Activated naive CD4-positive, alpha-beta T cell treated with anti-CD3 and anti-CD28 coated beads, Interleukin-2, amount 50 U/mL, for 16 hours (primary cell): ENCODE measurements at places on chromosomes 2 and 18.
A peak's percentile ranks its signal among the peaks of the same experiment; 100 is the strongest.

DNA sequence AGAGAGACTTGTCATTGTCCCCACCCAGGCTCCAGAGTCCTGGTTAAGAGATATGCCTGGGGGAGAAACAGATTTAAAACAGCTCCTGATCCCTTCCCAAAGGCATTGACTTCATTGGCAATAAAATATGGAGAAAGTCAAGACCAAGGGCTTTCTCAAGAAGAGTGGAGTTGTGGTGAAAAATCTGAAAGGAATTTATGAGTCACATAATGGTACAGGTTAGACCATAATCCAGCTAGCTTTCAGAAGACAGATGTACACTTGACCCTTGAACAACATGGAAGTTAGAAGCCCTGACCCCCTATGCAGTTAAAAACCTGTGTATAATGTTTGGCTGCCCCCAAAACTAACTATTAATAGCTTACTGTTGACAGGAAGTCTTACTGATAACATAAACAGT, 599.1 kb upstream of the SOX11 start:
- no peak for DNase-seq

- no peak for DNase-seq
These were observed 119.4 kb downstream of the GREB1L start for GRCh38 chr18:21361307-21361880.

GRCh38 chr2:71721362-71721665, 268.0 kb downstream of the DYSF start:
- DNase-seq: no peak

GRCh38 chr2:20115902-20116301, 64.5 kb upstream of the LAPTM4A start:
- no peak for DNase-seq

GRCh38 chr2:128783193-128783671, 464.6 kb upstream of the HS6ST1 start:
- no peak for DNase-seq

GRCh38 chr2:74198023-74198460, 373 bp upstream of the MTHFD2 start:
- DNase-seq: no peak

DNA sequence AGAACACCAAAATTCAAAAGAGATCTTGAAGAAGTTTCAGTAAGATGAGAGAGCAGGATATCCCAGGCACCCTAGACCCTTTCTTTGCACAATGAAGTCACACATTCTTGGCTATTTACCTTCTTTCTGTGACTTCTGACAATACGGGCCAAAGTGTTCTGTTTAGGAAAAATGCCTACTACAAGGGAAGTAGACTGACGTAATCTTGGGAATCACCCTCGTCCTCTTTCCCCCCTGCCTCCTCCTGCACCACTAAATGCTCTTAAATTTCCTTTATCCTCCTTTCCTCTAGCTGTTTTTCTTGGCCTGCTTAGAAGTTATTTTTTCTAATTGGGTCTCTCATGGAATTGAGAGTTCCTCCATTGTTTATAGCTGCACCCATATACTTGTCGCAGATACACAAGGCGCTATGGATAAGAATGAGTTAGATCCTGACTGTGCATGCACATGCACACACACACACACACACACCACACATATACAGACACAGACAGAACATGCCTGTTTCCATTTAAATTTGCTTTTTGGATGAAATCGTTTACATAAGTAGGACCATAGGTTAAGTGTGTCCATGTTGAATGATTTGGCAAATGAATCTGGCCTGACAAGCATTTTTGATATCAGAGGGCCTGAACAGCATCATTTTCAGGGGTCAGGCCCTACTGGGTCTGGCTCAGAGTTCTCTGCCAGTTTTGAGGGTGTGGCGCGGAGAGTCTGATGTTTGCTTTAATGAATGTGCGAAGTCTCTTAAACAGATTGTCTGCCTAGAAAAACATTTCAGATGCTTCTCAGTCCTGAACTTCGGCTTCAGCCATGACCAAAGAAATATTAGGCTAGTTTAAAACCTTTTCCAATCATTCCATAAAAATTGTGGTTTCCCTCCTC, 131.9 kb upstream of the NT5C1B start:
- no peak for DNase-seq

GRCh38 chr18:715626-716025, 3.2 kb upstream of the ENOSF1 start:
- no peak for DNase-seq

DNA sequence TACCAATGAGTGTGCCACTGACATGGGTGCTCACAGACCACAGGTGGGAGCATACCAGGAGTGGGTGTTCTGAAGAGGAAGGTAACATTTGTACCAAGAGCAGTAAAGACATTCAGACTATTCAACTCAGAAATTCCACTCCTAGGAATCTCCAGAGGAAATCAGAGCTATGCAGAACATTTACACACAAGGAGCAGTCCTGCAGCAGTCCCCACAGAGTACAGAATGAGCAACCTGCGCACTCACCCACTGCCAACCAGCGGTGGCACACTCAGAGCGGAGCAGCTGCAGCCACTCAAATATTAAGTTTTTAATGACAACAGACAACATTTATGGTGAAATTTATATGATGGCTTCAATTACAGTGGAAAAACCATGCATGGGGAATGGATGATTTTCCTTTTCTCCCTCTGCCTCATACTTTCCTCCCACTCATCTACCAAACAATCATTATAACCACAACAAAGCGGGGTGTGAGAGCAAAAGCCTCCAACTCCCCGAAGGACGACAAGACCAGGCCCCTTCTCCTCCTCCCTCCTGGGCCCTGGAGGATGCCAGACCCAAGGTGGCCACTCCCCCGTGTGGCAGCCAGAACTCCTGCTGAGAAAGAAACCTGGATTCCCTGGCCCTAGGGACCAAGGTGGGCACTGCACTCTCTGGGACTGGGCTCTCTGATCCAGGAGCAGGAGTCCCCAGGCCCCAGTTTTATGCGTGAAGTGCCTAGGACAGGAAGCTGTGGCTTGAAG, 5.4 kb downstream of the HS6ST1 start:
- DNase-seq: peak; percentile 15

DNA sequence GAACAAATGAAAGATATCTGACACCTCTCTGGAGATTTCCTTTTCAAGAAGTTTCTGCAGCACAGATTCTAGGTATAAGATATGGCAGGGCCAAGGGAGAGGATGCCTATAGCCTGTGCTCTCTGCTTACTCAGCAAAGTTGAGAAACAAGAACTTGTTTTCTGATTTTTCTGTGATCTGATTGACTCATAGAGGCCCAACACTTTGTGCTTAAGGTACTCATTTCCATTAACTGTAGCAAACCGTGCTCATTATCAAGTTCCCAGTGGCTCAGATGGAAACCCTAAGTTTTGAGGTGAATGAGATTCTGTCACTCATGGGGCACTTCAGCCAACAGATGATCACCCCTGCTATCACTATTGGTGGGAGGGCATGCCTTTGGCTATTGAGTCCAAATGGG, 124.3 kb downstream of the SP100 start:
- no peak for DNase-seq

DNA sequence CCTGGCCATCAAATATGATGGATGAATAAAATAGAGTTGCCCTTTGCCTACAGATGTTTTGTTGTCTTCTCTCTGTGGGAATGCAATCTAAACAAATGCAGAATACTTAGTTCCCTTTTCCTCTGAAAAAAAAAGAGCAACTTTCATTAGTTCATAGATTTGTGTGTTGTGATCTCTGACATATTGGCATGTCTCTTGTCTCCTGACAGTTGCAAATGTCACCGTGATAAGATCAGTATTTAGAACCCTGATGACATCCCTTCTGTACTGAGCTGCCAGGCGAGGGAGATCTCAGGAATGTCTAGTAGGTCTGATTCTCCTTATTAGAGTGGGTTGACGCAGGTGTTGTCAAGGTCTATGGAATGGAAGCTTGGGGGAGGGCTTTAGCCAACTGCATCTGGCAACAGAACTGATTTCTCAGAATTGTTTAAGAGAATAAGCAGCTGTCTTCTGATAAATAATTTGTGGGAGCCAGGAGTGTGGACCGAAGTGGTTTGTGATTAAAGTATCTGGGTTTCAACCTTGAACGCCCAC, 130.4 kb downstream of the GALR1 start:
- DNase-seq: no peak

DNA sequence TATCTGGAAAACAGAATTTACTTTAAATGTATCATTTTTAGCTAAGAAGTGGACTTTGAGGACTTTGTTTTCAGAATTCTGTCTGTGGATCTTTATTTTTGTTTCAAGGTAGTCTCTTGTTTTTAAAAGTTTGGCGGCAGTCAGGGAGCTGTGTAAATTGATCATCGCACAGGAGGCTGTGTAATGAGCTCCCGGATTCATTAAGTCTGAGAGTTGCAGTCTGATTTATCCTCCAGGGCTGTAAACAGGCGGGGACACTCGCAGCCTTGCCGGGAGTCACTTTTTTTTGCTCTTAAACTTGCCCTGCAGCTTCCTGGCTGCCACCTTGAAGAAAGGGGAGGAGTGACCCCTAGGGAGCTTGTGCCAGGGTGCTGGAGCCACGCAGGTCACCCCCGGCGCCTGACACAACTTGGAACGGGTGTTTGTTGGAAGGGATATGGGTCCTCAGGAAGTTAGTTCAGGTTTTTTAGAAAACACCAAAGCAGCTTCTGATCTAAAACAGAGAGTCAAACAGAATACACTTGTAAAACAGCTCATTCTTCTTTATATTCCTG, 76.2 kb downstream of the DCDC2C start:
- DNase-seq: no peak

- no peak for DNase-seq
These were observed 51.7 kb upstream of the CCDC85A start for GRCh38 chr2:56132138-56132537.

- DNase-seq: no peak
These were observed 33.1 kb upstream of the HDAC4 start for GRCh38 chr2:239433777-239434403.

- DNase-seq: no peak
These were observed 56.5 kb upstream of the ERBB4 start for GRCh38 chr2:212595036-212595654.

GRCh38 chr2:172412984-172413492, 14.3 kb upstream of the ITGA6 start:
- DNase-seq: no peak

DNA sequence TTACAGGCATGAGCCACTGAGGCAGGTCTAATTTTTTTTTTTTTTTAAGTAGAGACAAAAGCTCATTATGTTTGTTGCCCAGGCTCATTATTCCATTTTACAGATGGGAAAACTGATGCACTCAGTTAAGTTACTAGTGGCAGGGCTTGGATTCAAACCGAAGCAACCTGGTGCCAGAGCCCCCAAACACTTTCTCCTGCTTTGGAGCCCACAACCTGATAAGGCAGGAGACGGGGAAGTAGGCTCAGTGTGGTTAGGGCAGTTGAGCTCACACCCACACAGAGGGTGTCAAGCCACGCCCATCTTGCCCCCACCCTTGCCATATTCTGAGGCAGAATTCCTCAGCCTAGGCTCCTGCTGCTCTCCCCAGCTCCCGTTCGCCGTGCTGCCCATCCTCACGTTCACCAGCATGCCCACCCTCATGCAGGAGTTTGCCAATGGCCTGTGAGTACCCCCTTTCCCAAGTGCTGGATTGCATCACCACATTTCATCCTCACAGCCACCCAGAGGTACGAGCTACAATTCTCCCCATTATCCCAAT, 5.8 kb upstream of the CTDSP1 start:
- no peak for DNase-seq

GRCh38 chr2:215782295-215782694, 231.1 kb downstream of the MREG start:
- no peak for DNase-seq

- DNase-seq: no peak
These were observed 134.3 kb upstream of the DSEL start for GRCh38 chr18:67650686-67651385.

DNA sequence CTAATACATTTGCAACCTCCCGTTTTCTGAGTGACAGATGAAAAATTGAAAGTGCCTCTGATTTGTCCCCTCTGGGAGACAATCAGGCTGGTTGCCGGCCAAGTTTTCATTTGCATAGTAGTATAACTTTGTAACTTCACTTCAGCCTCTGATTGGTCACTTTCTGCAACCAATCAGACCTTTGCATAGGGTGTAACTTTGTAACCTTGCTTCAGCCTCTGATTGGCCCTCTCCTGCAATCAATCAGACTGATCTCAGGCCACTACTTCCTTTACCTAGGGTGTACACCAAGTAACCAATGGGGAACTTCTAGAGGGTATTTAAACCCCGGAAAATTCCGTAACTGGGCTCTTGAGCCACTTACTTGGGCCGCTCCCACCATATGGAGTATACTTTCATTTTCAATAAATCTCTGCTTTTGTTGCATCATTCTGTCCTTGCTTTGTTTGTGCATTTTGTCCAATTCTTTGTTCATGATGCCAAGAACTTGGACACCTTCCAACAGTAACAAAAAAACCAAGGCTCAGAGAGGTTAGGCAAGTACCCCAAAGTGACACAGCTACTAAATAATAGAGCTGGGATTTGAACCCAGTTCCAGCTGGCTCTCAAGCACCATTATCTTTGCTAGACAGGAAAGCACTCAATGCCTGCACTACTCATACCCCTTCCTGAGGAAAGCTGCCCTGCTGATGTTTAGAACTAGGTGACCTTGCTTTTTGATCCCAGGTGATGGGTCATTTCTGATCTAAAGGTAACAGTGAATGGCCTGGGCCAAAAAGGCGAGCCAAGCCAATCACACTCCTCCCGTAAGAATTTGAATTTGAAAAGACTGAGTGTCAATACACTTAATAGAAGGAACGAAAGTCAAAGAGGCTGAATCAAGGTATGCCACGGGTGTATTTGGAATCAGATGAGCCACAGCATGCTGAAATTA, 10.9 kb upstream of the MYOM1 start:
- no peak for DNase-seq

DNA sequence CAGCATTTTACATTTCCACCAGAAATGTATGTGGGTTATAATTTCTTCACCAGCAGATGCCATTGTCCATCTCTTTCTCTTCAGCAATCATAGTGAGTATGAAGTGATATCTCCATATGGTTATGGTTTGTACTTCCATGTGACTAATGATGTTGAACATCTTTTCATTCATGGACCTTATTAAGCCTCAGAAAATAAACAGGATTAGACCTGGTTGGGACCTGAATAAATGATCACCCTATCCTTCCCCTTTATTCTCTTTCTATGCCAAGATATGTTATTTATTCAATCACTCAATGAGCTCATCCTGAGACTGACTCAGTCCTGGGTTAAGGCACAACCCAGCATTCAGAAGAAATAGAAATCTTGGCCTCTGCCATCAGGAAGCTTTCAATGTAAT, 86.6 kb downstream of the ANTXR1 start:
- DNase-seq: no peak

DNA sequence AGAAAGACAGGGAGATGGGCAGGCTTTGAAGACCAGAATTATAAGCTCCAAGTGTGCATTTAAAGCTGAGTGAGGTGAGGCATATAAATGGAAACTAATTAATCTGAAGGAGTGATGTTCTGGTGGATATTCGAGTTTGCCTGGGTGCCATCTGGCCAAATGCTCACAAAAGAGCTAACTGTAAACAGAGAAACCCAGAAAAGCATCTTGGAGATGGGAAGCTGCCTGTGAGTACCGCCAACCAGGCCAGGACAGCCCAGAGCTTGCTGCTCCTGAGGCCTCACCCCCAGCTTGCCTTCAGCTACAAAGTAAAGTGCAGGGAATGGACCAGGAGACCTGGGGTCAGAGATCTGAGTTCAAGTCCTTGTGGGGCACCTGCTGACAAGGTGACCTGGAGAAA, 446.1 kb upstream of the MYT1L start:
- DNase-seq: no peak

- DNase-seq: no peak
These were observed 126.5 kb downstream of the INO80D start for GRCh38 chr2:205959521-205959920.

- DNase-seq: no peak
These were observed 34.5 kb upstream of the ARL5A start for GRCh38 chr2:151862700-151863099.
